ENCODE measurements at places on chromosomes 6 and 20.

- no peak for DNase-seq
Measured at GRCh38 chr20:47125508-47125757, 230.8 kb downstream of the EYA2 start.

DNA sequence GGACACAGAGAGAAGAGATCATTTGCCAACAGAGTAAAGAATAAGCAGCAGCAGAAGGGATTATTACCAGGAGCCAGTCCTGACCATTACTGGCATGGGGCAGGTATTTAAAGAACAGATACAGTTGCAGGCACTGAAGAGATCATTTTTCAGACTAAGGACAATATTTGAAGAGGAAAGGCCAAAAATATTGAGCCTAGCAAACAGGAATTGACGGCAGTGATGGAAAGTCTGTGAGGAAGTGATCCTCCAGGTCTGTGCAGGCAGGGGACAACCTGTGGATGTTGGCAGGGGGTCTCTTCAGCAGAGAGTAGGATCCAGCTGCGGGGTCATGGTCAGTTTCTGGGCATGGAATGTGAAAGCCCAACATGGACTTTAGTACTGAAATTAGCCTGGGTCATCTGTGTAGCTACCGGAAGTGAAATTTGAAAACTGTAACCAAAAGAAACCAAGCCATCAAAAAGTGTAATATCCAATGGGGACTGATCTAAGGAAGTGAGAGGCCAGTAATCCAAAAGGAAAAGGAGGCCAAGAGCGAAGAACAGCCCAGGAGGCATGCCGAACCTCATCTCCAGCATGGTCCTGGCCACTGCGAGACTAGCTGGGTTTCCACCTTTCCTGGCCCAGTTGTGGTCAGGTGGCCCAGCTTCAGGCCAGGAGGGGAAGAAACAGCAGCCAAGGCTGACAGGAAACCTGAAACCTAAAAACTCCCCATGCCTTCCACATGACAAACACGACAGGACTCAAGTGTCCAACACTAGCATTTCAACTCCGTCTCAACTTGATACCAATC, 115.1 kb upstream of the TNFAIP3 start:
- DNase-seq = no peak

GRCh38 chr20:60977901-60978300, 274.2 kb upstream of the CDH4 start:
- DNase-seq = no peak

GRCh38 chr6:38117281-38117680, 297.8 kb downstream of the ZFAND3 start:
- no peak for DNase-seq

GRCh38 chr6:14128012-14128411, 10.4 kb downstream of the CD83 start:
- no peak for DNase-seq
